Activated naive CD4-positive, alpha-beta T cell treated with anti-CD3 and anti-CD28 coated beads for 36 hours (primary cell): ENCODE measurements at places on chromosomes 3 and 15. TPM values are rescaled to one million over a fixed set of nuclear protein-coding genes. Genes with fewer than 3 reads are reported as not detected.

DNA sequence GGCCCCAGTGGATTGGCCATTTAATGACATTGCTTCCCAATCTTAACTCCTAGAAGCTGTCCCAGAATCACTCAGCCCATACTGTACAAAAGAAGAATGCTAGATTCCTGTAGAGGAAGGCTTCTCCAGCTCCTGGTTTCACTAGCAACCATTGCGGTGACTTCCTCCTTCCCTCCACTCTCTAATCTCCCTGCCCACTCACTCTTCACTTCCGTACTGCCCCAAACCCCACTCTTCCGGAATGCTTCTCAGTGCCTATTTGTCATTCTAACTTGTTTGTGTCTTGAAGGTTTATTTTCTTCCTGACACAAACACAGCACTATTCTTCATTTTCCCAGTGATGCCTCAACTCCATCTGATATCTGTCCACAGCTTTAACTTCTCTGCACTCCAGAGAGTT is 97.1 kb upstream of the SPATA16 start:
- DNase-seq = no peak

DNA sequence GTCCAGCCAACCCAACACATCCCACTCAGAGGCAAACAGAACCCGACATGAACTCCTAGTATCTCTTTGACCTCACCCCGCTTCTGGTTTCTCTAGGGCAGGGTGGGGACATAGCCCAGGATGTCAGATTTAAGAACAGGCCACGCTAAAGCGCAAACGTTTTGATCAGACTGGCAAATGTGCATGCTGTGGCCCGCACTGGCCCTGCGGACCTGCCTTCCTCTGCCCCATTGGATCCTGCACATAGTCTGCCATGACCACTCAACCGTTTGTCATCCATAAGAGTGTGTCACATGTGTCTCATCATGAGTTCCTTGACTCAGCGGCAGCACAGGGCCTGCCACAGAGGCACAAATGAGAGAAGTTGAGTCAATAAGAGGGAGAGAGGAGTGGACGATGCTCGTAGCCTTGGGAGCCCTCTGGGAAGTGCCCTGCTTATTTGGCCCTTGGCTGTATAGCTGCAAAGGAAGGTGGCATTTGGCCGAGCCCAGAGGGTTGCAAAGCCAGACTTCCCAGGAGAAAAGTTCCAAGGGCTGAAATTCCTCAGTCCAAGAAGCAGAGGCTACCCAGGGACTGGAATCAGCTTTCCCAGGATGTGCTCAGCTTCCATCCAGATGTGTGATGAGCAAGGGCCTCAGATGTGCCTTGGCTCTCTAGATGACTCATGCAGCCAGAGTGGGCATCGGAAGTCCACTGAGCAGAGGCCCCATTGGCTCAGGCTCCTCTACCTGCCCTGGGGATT is 55.5 kb upstream of the SLCO2A1 start:
- DNase-seq = no peak

GRCh38 chr3:14507305-14507741 is 32.8 kb downstream of the GRIP2 start:
- DNase-seq = no peak

DNA sequence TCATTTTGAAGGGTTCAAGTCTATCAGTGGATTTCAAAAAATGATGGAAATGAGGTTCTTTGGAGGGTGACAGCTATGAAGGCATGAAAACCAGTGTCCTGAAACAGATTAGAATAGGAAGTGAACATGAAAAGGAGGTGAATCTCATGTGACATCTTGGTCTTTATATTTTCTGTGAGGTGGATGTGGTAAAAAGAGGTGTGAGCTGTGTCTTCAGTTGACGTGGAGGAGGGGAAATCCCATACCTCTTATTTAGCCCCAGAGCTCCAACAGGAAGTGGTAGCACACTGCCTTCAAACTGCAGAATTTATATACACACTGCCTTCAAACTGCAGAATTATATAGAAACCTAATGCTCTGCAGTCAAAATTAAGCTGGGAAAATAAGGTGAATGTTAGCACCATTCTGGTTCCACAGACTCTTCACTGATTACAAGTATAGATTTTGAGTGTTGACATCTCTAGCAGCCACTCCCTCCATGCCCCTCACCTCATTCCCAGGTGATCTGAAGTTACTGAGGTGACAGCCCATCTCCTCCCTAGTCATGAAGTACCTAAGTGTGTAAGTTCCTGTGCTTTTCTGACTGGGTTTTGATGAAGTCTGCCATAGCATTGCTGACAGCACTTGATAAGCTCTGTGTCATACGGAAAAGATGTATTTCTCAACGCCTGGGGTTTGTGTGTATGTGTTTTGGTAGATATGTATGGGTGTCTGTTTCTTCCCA is 2.7 kb downstream of the RAB8B start:
- DNase-seq = peak; percentile 72

DNA sequence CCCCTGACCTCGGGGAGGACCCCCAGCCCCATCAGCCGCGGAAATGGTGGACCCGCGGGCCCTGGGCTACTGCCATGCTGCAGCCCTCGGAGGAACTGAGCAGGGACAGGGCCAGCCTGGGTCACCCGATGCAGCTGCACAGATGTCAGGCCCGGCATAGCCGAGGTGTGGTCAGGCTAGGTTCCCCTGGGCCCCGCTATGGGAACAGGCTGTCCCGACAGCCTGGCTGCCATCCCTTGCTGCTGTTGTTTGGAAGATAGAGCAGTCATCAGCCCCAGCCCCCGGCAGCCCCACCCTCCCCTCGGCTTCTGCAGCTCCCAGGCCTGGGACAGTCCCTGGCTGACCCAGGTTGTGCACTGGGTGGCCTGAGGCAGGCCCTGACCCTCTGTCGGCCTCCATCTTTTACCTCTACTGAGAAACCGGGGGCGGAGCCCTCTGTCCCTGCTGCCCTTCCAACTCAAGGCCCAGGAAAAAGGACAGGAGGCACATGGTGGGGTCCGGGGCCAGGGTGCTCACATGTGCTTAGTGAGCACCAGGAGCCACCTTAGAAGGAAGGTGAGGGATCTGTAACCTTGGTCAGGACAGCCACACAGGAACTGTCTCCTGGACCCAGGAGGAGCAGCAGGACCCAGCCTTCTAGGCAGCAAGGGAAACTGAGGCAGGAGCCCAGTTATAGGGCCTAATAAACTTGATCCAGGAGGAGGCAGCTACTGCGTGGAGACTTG is 31.5 kb upstream of the FBLN2 start:
- DNase-seq = no peak

ANKUB1 gene
- total RNA-seq = not detected

RPN1 gene
- total RNA-seq = 129 TPM

DNA sequence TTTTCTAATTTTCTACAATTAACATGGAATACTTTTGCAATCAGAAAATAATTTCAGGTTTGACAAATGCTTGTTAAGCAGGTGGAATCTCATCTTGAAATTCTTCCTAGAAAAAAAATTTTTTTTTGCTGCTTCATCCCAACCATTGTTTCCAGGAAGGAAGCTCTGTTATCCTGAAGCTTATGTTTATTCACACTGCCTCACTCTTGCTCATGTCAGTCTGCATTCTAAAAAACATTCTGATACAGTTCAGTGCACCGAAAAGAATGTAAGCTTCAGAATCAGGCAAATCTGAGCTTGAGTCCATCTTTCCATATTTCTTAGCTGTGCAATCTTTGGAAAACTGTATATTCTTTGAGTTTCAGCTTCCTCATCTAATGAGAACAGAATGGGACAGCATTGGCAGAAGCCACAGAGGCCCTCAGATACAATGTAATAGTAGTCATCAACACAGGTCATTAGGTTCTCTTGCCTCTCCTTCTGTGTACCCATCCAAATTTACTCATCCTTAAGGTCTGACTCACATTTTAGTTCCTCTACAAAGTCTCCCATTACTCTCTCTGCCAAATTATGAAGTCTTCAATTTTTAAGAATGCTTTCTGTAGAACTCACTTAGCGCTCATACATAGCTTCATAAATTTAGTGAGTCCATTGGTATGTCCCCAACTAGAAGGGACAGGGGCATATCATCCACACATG is 881.8 kb upstream of the NR2F2 start:
- DNase-seq = no peak

CLDN1 gene
- 0.88 TPM for total RNA-seq

DNA sequence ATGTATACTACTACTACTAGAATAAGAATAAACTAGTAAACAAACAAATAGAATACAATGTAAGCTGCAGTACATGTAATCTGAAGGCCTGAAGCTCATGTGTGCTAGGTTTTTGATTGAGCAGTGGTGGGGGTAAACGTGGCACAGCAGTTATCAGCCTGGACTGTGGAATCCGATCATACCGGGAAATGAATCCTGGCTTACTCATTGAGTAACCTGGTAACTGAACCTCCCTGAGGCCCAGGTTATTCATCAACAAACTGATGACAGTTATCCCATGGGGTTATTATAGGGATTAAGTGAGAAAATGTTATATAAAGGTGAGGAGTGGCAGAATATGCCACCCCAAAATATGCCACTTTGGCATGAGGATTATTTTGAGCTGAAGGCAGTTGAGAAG is 339.1 kb downstream of the FHIT start:
- no peak for DNase-seq

LYZL4 gene
- total RNA-seq = not detected

DNA sequence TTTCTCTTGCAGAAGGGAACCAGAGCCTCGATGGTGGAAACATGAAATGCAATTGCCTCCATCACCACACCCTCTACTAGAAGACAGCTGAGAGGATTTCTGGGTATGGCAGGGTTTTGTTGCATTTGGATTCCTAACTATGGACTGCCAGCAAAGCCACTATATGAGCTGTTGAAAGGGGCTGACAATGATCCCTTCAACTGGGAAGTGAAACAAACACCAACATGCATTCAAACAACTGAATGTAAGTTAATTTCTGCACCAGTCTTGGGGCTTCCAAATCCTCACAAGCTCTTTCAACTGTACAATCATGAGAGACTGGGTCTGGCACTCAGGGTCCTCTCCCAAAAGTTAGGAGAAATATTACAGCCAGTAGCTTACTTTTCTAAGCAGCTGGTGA is 116.7 kb upstream of the PLCL2 start:
- DNase-seq = no peak

CRELD1 gene
- 15.7 TPM for total RNA-seq

- DNase-seq = no peak
Measured at GRCh38 chr15:33506781-33507296, 196.1 kb downstream of the RYR3 start.
